Fibroblast of villous mesenchyme (primary cell): ENCODE measurements at places on chromosomes 1 and 21. TPM values are rescaled to one million over a fixed set of nuclear protein-coding genes. Genes with fewer than 3 reads are reported as not detected.
A peak's percentile ranks its signal among the peaks of the same experiment; 100 is the strongest.

GRCh38 chr1:168483539-168483938, 60.3 kb downstream of the XCL2 start:
- peak; percentile 77 for DNase-seq

Gene IRF2BP2
- 53.1 and 60.9 TPM in 2 replicates for total RNA-seq

- no peak for DNase-seq
Measured at GRCh38 chr1:25757151-25757845, 42.7 kb upstream of the SELENON start.

GRCh38 chr1:36212782-36213181, 11.5 kb upstream of the THRAP3 start:
- DNase-seq = no peak

Gene GIPC2
- total RNA-seq = 0.32 and 0.43 TPM in 2 replicates

Gene ESPN
- total RNA-seq = not detected in 2 replicates

DNA sequence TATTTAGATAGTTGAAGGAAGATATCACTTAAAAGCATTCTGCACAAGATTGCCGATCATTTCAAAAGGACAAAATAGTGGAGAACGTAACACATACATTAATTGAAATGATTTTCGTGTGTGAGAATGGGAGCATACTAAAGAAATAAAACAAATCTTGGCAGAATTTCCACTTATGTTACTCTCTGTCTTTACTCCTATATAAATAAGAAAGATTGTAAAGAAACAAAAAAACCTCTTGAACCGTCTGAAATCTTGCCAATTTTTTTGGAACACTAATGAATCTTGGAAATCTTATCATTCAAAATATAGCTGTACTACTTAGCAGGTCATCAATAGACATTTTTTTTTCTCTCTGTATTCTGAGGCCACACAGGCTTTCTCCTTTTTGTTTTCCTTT, 528.8 kb upstream of the NCAM2 start:
- no peak for DNase-seq

- no peak for DNase-seq
Measured at GRCh38 chr1:5647234-5647633, 345.0 kb downstream of the NPHP4 start.

Gene DMBX1
- not detected in 2 replicates for total RNA-seq

DNA sequence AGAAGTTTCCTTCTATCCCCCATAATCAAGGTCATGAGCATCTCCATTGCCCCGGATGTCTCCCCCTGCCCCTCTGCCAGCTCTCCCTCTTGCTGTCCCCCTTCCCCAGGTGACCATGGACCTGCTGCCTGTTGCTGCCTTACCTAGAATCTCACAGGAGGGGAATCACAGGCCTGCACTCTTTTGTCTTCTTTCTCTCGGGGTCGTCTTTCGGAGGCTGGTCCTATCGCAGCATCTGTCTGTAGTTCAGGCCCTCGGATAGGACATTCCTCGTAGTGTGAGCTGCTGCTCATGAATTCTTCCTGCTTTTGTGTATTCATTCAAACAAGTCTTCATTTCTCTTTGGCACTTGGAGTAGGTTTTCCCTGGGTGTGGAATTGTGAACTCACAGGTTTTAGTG, 39.9 kb upstream of the ACTRT2 start:
- no peak for DNase-seq

GRCh38 chr1:9449110-9449627, 90.1 kb upstream of the SLC25A33 start:
- peak; percentile 96 for DNase-seq

- DNase-seq = no peak
Measured at GRCh38 chr1:165420655-165421054, 24.3 kb downstream of the RXRG start.

- no peak for DNase-seq
Measured at GRCh38 chr1:217311766-217312165, 319.1 kb downstream of the GPATCH2 start.

GRCh38 chr1:46114925-46115603, 17.4 kb downstream of the PIK3R3 start:
- no peak for DNase-seq

GRCh38 chr1:198640174-198640573, 1.3 kb downstream of the PTPRC start:
- no peak for DNase-seq

Gene RPTN
- not detected in 2 replicates for total RNA-seq

Gene EPHA2
- 47.0 and 104 TPM in 2 replicates for total RNA-seq

DNA sequence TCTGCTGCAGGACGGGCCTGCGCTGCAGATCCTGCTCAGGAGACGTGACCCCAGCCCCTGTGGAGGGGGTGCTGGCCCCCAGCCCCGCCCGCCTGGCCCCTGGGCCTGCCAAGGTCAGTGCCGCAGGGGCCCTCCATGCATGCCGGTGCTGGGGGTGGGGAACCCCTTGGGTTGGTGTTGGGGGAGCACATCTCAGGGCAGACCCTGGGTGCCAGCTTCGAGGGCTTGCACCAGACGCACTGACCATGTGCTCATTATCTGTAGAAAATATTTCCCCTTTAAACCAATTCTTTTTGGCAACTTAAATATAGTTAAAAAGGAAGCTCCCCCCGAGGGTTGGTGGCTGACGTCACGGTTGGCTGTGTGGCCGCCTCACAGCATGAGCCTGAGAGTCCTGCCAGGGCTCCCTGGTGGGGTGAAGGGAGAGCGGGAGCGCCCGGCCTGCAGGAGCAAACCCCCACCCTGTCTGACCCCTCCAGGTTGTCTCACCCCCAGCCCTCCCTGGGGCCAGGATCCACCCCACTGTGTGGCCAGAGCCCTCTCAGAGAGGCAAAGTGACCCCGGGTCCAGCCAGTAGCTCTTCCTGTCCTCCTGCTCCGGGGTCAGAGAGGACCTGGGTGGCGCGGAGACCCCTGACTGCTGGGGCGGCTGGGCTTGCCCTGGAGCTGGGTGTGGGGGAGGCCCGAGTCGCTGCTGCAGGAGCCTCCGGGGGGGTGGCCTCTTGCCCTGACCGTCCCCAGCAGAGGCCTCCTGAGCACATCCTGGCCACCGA, 5.3 kb upstream of the PFKL start:
- DNase-seq = no peak

- DNase-seq = no peak
Measured at GRCh38 chr1:8970870-8971337, 25.2 kb downstream of the CA6 start.
